Activated CD8-positive, alpha-beta memory T cell treated with anti-CD3 and anti-CD28 coated beads, Interleukin-2, amount 50 U/mL, for 48 hours (primary cell): ENCODE measurements at places on chromosomes 6 and 20.
A peak's percentile ranks its signal among the peaks of the same experiment; 100 is the strongest.

DNA sequence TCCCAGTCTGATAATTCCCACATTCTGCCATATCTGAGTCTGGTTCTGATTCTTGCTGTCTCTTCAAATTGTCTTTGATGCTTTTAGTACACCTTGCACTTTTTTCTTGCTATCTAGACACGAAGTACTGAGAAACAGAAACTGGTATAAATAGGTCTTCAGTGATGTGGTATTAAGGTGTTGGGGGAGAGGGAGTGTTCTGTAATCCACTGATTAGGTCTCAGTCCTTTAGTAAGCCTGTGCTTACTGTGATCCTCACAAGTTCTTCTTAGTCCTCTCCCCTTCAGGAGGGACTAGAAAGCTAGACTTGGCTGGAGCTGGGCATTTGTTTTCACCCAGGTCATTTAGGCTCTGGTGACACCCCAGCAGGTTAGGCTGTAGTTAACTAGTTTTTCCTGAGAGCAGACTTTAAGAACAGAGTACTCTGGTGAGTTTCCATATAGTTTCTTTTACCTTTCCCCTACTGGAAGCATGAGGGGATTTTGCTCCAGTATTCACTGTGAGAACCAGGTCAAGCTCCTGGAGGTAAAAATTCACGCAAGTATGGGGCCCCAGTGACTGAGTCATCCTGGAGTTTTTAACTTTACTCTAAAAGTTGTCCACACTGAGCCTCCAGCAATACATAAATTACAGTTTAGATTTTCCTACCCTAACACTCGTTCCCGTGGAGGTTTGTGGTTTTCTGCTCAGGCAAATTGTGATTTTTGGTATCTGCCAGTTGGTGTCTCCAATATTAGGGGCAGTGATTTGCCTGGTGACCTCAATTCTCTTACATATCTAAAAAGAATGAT, 154.6 kb downstream of the CDKAL1 start:
- DNase-seq, result no peak

DNA sequence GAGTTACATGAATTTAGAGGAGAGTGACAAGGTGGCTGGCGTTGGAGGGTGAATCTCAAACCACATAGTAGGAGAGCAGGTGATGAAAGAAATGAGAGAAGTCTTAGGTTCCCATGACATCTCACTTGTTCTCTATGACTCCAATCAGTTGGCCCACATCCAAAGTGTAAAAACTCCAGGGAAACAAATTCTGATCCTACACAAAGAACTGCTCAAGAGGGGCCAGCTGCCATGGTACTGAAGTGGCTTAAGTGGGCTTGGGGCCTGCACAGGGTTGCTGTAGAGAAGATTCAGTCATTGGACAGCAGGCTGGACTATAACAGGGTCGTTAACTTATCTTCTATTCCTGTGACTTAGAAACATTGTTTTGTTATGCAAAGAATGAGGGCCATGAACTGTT, 7.6 kb upstream of the ADGRF4 start:
- no peak for DNase-seq

DNA sequence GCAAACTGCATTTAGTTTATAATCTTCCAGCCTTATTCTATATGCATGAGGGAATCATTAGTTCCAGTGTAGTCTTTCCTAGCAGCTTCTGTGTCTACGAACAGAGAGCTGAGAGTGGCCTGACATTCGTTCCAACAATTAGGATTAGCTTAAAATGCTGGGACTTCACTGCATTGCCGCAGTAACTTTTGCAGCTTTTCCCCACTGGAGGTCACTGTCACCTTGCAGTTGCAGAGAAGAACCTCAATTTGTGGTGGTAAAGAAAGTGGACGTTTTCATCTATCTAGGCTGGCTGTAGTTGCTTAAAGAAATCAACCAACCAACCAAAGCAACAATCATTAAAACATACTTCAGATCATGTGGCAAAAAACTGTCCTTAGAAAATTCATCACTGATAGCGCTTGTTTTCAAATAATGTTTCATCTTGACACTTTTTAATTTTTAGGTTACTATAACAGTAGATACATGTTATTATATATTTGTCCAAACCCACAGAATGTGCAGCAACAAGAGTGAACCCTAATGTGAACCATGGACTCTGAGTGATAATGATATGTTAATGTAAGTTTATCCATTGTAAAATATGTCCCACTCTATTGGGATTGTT, 12.2 kb downstream of the MYLK4 start:
- no peak for DNase-seq

DNA sequence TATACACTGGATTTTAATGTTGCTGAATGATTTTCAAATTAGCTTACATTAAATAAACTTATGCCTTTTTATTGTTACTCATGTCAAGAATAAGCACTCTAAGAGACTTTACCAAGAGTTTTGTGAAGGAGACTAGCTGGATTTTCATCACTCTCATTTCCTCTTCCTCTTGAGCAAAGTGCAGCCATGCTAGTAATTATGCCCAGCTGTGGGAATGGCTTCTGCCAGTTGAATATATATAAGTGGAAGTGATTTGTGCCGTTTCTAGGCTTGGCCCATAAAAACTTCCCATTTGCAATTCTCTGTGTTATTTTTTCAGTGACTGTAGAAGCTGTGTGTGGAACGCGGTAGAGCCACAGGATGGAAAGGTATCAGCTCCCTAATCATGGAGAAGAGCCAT, 255.8 kb downstream of the HDGFL1 start:
- no peak for DNase-seq

DNA sequence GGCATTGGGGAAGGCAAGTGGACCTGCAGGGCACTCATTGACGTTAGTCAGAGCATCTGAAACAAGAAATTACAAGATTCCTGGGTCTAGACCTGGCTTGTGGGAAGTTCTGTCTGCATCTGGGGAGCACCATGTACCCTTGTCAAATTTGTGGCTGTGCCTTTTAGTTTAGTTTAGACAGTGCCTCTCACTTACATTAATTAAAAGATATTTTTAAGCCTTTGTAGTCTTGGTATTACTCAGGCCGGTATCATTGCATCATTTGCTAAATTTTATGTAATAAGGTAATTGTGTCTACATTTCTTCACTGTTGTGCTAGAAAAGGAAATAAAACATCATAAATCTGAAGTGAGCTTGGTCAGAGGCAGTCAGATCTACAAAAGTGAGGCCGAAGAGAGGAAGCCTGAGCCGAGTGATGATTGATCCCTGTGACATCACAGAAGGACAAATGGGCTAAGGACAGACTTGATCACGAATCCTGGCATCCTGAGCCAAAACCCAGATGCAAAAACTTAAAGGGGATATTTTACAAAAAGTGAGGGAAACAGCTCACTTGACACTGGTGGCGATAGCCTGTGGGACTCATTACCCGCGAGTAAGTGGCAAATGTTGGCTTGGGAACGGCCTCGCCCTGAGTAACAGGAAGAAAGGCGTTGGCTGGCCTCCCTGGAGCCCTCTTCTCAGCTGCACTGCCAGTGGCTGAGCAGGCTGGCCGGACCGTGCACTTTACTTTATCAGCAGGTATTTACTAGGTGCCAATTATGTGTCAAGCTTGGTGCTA, 106.5 kb downstream of the TCP11 start:
- DNase-seq, result no peak

GRCh38 chr6:154482858-154483257, 27.6 kb downstream of the CNKSR3 start:
- DNase-seq, result no peak

GRCh38 chr6:89079511-89080234, 878 bp upstream of the PNRC1 start:
- peak; percentile 63 for DNase-seq

DNA sequence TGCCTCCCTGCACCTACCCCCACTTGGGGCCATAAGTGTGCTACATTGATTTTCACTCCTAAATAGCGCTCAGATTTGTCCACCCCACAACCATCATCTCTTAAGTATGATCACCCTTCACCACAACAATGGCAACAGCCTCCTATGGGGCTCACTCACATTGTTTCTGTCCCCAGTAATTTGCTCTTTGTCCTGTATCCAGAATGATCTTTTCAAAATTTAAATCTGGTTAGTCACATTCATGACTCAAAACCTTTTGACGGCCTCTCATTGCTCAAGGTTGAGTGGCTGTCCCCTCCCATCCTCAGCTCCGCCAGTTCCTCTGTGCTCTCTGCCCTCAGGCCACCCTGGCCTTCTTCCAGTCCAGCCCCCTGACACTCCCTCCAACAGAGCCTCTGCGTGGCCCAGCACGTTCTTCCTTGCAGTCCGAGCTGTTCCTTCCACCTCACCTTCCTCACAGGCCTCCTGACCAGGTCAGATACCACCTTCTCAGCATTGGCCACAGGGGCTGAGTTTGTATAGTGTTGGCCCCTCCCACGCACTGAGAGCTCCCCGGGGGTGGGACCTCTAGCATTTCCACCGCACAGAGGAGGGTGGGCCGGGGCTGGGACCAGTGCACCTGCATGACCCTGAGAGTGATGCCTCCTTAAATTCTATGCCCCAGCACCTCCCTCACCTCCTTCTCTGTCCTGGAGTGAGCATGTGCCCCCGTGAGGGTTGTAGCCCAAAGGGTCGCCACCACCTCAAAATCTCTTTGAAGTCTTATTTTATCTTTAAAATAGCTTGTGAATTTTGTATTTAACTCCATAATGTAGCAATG, 2.4 kb upstream of the PPP1R3G start:
- DNase-seq, result no peak

DNA sequence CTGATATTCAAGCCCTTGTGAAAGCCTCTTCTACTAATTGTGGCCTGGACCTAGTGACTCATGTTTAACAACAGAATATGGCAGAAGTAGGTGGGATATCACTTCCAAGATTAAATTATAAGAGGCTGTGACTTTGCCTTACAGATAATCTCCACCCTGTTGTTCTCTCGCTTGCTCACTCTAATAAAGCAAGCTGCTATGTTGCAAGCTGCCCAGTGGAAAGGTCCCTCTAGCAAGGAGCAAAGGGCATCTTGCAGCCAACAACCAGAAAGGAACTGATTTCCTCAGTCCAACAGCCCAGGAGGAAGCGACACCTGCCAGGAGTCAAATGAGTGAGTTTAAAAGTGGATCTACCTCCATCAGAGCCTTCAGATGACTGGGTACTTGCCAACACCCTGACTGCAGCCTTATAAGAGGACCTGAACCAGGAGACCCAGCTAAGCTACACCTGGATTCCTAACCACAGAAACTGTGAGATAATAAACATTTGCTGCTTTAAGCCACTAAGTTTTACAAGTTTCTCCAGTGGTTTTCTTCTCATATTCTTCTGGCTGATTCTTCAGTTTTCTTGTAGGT, 112.6 kb downstream of the FRK start:
- no peak for DNase-seq

DNA sequence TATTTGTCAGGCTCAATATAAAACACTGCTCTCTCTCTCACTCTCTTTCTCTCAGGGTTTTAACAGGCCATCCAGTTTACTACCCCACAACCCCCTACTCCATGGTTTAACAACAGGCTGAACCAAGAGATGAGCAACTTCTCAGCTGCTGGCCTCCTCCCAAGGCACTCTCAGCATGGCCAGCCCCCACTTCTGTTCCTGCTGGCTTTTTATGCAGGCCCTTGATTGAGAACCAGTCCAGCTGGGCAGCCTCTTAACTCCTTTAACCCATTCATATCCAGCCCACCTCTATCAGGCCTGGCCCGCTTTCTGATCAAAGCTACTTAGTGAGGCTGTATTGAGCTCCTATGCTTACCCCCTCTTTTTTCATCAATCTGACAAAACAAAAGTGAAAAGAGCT, 346.8 kb upstream of the POU3F2 start:
- DNase-seq, result no peak

- DNase-seq, result no peak
Measured at GRCh38 chr6:133966654-133967329, 13.8 kb downstream of the TBPL1 start.

DNA sequence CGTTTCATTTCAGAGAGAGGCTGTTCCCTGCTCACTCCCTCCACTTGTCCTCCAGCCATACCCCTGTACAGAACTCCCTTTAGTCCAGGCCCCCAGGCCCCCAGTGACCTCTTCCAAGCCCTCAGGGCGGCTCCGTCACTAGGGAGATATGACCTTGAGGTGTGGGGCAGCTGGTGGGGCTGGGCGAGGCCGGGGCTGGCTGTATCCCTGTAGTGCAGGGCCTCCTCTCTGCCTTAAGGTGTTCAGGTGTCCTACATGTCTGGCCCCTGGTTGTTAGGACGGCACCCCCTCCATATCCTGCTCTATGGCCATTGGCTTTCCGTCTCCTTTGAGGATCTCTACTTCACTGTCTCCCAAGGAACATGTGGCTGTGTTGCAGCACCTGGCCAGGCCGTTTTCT, 17.4 kb upstream of the SYNDIG1 start:
- DNase-seq, result no peak

DNA sequence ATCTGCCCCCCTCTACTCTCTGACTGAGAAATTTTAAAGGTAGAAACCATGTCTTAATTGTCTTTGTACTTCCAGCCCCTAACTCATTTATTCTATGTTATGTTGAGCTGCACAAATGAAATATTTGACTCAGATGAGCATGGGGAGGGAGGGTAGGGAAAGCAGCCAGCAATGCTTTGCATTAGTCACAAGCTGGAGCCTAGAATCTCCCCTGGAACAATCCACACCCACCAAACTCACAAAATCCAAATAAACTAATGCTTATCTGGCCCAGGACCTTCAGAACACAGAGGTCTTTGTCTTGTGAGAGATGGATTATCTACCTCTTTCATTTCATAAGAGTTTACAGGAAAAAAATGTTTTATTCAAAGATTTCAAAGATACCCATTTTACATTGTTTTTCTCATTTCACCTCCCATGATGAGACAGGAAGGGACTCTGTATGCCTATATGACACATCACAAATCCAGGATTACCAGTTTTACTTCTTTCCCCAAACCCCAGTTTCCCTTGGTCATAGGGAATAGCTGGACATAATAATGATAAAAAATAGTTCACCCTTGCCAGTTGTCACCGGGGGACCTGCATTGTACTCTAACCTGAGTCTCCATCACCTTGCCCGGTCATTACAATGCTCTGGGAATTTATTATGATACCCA, 466.9 kb downstream of the KIF16B start:
- no peak for DNase-seq

DNA sequence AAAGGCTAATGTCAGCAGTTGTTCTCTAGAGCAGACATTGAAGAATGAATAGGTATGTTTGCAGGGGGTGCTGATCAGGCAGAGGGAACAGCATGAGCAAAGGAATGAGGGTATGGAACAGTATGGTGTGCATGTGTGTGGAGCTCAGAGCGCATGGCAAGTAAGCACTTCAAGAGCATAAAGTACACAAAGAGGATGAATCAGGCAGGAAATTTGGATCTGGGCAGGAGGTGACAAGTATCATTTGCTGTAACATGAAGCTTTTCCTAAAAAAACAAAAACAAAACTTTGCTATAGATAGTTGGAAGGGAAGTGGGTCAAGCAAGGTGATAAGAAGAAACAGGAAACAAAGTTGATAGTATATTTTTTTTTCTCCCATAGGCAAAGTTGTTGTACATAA, 746.8 kb downstream of the HDGFL1 start:
- DNase-seq, result no peak

- DNase-seq, result no peak
Measured at GRCh38 chr6:169086020-169086419, 167.6 kb downstream of the THBS2 start.
